CD4-positive, alpha-beta memory T cell (primary cell): ENCODE measurements at places on chromosomes 4 and X. TPM values are rescaled to one million over a fixed set of nuclear protein-coding genes. Genes with fewer than 3 reads are reported as not detected.

Gene GPC3
- 0.22 TPM for total RNA-seq

Gene RAB9B
- 0.26 TPM for total RNA-seq

- no peak overlapping the region for H3K27ac ChIP-seq
- no peaks in the 10 kb centered on the region for H3K36me3 ChIP-seq
- H3K27me3 ChIP-seq: no peaks in the 10 kb centered on the region
- no peak for DNase-seq
- H3K4me3 ChIP-seq: no peak overlapping the region
These were observed 57.9 kb downstream of the GPR101 start for GRCh38 chrX:136975684-136976470.

DNA sequence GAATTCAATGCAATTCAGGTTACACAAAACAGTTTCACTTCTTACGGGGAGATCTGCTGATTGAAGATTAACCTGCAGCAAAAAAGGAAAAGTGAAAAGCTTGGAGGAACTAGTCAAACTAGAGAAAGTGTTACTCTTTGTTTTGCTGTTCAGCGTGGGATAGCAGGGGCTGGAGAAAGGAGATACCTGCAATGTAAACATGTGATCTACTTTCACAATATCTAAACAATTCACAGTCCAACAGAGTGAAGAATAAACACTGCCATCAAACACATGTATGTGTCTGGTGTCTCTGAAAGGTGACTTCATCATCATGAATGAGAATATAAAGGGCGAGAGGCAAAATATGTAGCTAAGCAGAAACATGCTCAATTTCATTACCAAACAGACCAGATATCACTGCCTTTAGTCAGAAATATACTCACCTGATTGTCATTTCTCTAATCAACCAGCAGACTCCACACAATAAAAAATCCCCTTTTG lies 26.4 kb downstream of the NIPAL1 start:
- no peaks in the 10 kb centered on the region for H3K36me3 ChIP-seq
- DNase-seq: no peak
- H3K4me3 ChIP-seq: no peak overlapping the region
- H3K4me1 ChIP-seq: peaks cover 53% of the 10 kb centered on the region
